ENCODE measurements at places on chromosomes 11 and 22.
A peak's percentile ranks its signal among the peaks of the same experiment; 100 is the strongest.

DNA sequence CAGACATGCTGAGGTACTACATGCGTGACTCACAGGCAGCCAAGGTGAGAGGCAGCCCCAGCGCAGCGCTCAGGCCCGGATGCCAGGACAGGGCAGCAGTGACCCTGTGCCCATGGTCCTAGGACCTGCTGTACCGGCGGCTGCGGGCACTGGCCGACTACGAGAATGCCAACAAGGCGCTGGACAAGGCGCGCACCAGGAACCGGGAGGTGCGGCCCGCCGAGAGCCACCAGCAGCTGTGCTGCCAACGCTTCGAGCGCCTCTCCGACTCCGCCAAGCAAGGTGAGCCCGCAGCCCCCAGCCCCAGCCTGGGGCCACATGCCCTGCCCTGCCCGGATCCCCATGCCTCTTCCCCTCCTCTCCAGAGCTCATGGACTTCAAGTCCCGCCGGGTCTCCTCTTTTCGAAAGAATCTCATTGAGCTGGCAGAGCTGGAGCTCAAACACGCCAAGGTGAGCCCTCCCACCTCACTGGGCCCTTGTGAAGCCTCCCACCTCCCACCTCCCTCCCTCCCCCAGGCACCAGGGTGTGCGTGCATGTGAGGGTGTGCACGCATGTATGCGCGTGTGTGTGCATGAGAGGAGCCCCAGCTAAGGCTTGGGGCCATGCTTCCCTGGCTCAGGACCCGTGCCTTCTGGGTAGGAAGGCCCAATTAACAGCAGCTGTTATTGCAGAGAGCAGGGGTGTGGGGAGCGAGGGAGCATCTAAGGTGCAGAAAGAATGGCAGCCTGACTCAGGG lies 5.3 kb downstream of the CFL1 start:
- DNase-seq, result no peak

DNA sequence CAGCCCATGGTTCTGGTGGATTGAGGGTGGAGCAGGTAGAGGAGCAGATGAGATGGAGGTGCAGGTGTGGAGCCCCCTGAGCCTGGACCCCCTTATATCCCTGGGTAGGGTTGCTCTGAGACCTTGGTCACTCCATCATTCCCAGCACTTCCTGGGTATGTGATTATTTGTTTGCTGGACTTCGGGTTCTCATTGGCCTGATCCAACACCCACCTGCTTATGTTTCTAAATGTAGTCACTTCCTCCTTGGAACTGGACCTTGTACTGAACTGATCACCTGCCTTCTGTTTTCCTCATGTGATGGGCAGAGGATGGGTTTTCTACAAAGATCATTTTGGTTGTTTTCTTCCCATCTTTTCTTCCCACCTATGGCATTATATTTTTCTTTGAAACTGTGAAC lies at the start of gene KRTAP5-4:
TSS of gene KRTAP5-4 (minus strand) at position 53 of the 400 bp plus-strand sequence. CDS start at position 8, 45 bp downstream.
- DNase-seq, result no peak

DNA sequence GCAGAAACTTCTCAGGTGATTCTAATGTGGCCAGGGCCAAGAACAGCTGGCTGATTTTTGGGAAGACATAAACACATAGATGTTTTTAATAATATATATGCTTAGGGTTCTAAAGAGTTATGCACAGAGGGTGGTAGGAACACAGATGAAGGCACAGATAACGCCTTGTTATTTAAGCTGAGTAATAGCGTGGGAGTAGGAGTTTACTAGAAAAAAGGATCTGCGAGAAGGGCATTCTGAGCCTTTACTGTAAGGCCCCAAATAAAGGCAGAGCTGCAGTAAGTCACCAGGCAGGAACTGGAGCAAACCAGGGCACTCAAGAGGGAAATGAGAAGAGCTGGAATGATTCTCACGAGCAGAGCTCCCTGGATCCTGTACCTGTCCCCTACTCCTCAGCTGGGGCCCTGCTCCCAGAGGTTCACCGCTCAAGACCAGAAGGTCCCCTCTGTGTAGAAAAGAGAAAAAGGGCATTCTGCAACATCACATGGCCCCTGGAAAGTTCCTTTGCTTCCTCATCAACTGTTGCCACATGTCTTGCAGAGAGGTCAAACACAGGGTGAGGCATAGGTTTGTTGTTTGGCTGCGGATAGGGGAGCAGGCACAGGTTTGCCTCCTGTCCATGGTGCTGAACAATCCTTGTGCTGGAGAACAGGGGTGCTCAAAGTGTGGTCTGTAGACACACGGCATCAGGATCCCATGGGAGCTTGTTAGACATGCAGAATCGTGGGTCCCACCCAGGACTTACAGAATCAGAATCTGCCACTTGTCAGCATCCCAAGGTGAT lies 125.7 kb downstream of the TENM4 start:
- DNase-seq, result no peak

- DNase-seq, result no peak
Measured at GRCh38 chr11:33574331-33574730, 126.3 kb downstream of the C11orf91 start.

DNA sequence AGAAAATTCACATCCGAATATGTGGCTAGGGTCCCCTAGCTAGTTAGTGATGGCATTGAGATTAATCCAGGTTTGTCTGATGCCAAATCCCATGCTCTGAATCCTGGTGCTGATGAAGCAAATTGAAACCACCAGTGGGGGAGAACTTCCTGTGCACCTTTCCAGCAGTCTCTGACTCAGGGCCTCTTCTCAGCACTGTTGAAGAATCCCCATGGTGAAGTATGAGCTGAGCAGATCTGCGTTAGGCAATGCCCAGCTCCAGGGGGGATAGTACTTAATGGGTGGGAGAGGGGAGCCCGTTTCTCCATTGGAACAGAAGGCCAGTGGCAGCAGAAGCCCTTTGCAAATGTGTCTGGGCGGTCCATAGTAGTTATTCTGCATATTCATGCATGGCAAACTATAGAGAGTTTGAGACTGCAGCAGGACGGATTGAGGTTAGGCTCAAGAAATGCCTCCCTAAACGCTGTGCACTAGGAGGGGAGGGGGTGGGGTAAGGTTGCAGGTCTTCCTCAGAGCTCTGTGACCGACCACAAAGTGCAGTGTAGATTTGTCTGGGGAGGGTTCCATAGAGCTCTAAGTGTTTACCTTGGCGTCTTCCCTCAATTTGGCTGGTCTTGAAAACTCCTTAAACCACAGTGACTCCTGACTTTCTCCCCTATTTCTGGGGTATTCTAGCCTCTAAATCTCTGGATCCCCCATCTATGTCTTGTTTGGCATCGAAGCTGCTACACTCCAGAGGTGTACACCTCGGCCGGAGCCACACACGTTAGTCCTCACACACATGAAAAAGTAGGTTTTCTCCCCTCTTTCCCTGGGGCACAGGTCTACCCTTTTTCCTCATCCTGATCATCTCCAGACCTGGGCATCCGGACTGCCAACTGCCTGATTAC lies 4.8 kb downstream of the POU2F3 start:
- no peak for DNase-seq

GRCh38 chr11:925158-925495 lies 543 bp upstream of the AP2A2 start:
- DNase-seq, result no peak

DNA sequence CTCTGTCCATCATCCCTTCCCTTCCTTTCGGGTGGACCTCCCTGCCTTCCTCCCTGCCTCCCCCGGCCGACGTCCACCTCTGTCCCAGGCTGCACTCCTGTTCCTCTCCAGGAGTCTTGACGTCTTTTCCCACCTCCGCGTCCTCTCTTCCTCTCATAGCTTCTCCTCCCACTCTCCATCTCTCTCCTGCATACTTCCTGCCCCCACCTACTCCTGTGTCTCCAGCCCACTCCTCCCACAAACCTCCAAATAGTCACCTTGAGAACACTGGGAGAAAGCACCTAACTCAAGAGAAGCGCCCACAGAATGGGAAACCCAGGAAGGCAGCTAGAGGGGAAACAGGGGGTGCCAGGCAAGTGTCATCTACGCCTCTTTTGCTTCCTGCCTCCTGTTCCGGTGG lies 60.8 kb downstream of the PDE2A start:
- no peak for DNase-seq

DNA sequence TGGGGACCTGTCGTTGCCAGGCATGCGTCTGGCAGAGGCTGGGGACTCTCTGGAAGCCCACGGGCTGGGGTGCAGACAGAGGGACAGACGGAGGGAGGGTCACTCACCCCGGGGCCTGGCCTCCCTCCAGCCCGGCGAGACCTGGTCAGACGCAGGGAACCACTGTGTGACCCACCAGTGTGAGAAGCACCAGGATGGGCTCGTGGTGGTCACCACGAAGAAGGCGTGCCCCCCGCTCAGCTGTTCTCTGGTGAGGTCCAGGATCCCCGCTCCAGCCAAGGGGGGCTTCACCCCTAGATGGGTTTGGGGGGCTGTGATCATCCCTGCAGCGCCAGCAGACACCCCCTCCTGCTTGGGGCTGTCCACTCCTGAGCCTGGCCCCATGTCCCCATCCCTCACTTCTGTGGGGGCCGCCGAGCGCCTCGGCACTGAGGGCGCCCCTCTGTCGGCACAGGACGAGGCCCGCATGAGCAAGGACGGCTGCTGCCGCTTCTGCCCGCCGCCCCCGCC lies 23.6 kb upstream of the MUC5B start:
- DNase-seq, result peak; percentile 46

- peak; percentile 75 for DNase-seq
Measured at GRCh38 chr11:79493555-79494171, 52.8 kb upstream of the TENM4 start.

GRCh38 chr11:92941676-92942571 lies 27.5 kb upstream of the MTNR1B start:
- DNase-seq, result no peak

- no peak for DNase-seq
Measured at GRCh38 chr11:126701520-126701897, 299.1 kb downstream of the KIRREL3 start.

DNA sequence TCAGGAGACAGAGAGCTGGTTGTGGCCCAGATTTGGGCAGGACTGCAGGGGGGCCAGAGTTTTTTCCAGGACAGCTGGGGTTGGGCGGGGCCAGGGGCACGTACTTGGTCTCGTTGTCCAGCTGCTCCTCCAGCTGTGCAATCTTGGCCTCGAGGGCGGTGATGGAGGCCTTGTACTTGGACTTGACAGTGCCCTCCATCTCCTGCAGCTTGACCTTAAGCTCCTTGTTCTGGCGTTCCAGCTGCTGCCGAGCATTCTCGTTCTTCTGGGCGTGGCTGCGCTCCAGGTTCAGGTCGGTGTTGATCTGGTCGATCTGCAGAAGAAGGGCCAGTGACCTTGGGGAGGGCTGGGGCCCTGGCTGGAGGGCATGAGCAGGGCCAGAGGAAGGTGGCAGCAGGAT lies 32.1 kb downstream of the APOL1 start:
- no peak for DNase-seq

GRCh38 chr11:74680703-74681531 lies 50.3 kb downstream of the CHRDL2 start:
- peak; percentile 42 for DNase-seq

DNA sequence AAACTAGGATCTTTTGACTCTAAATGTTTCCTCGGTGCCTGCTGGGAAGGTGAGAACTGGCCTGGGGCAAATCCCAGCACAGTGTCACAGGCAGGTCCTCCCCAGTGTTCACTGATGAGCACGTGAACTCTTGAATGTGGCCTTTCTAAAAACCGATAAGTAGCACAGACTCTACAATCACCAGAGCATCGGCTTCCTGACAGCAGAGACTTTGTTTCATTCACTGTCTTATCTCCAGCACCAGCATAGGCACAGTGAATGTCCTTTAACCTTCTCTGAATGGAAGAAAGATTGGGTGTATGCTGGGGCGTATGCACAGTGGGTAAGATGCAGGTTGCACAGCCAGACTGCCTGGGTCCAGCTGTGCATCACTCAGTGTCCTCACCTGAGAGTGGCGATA lies 59.3 kb upstream of the EIF3D start:
- DNase-seq, result no peak

DNA sequence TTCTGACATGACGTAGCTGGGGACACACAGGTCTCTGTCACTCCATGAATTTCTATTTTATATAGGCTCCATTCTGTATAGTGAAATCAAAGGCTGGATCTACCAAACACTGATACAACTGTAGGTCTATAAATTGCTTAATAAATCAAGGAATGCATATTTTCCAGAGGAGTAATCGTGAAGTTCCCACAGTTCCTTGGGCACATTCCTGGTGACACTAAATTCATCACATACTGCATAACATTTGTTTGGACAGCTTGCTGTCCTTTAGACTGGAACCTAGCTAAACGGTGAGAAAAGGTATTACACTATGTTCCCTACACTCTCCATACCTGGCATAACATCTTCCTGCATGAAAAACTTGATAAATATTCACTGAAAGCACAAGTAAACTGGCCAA lies 41.6 kb upstream of the UCP3 start:
- no peak for DNase-seq

GRCh38 chr11:67644472-67645418 lies 5.2 kb upstream of the TBX10 start:
- peak; percentile 59 for DNase-seq

GRCh38 chr11:14225666-14226065 lies 133.3 kb downstream of the RRAS2 start:
- no peak for DNase-seq

- DNase-seq, result no peak
Measured at GRCh38 chr11:34481307-34481706, 32.3 kb downstream of the ELF5 start.

GRCh38 chr22:28902490-28902889 lies 19.1 kb downstream of the ZNRF3 start:
- no peak for DNase-seq

- no peak for DNase-seq
Measured at GRCh38 chr22:27105142-27106025, 448.0 kb downstream of the MIAT start.

Data from left forelimb (tissue), 1 donor.